ENCODE measurements at places on chromosomes 3 and 15. TPM values are rescaled to one million over a fixed set of nuclear protein-coding genes. Genes with fewer than 3 reads are reported as not detected.

GRCh38 chr15:55494931-55495330 lies 13.1 kb downstream of the DNAAF4 start:
- DNase-seq, result no peak
- no peak overlapping the region for H3K4me3 ChIP-seq
- no peaks in the 10 kb centered on the region for H3K27me3 ChIP-seq
- H3K27ac ChIP-seq, result no peak overlapping the region

Gene NR2E3
- total RNA-seq, result not detected

DNA sequence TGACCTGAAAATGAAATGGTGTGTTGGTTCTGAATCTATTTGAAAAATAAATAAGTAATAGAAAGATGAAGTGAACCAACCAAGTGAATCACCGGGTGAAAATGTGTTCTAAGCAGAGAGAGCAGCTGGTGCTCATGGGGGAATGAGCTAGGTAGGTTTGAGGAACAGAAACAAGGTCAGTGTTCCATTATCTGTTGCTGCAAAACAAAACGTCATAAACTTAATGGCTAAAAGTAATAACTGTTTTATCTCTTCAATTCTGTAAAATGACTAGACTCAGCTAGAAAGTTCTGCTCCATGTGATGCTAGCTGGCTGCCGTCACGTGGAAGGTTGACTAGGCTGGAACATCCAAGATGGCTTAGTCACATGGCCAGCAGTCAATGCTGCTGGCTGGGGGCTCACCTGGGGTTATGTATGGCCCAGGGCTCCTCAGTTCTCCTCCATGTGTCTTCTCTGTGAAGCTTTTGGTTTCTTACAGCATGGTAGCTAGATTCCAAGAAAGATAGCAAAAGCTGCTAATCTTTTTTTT lies 13.3 kb upstream of the SH3BP5 start:
- H3K4me1 ChIP-seq, result peaks cover 34% of the 10 kb centered on the region
- H3K27me3 ChIP-seq, result peaks cover 8% of the 10 kb centered on the region
- DNase-seq, result no peak
- H3K27ac ChIP-seq, result no peak overlapping the region

Gene PP2D1
- not detected for total RNA-seq

DNA sequence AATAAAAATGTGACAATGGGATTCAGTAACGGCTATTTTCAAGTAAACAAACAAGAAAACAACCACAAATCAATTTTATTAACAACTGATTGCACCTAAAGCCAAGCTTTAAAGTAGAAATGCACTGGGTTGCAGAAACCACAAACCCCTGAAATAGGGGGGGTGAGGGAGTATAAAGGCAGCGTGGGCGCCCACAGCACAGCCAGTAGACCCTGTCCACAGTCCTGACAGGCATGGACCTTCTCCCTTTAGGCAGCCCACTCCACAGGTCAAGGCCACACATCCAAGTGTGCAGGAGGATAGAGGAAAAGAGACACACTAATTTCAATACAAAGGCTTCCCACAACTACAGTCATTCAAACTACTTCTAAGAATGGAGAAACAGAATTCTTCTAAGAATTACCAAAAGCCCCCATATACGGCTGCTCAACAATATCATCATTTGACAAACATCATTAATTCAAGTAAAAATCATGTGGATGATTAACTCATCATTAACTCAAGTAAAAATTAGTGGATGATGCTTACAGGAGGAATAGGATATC lies 48.7 kb downstream of the CHSY1 start:
- peak overlapping the region; percentile 40 for H3K4me3 ChIP-seq
- no peaks in the 10 kb centered on the region for H3K27me3 ChIP-seq
- H3K27ac ChIP-seq, result peak overlapping the region; percentile 79
- peaks cover 91% of the 10 kb centered on the region for H3K4me1 ChIP-seq
- DNase-seq, result no peak

DNA sequence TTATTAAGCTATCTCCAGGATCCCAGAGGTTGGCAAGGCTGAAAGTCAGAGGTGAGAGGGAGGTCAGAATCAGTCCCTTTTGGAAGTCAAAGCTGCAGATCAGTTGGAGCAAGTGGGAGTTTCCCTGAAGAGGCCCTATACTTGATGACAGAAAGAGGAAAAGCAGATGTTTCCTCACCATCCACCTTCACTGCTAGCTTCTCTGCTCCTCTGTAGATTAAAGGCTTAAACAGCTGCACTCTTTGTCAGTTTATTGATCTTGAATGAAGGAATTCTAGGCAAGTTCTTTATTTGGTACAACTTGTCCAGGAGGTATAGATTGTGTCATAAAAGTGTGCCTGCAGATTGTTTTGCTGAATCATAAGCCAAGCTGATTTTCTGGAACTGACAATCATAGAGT lies 408.2 kb upstream of the TGFBR2 start:
- H3K36me3 ChIP-seq, result no peaks in the 10 kb centered on the region
- H3K4me3 ChIP-seq, result no peak overlapping the region
- no peaks in the 10 kb centered on the region for H3K4me1 ChIP-seq
- no peak overlapping the region for H3K27ac ChIP-seq
- DNase-seq, result no peak

- H3K27ac ChIP-seq, result no peak overlapping the region
- H3K4me1 ChIP-seq, result no peaks in the 10 kb centered on the region
- no peak overlapping the region for H3K4me3 ChIP-seq
- no peaks in the 10 kb centered on the region for H3K27me3 ChIP-seq
- DNase-seq, result no peak
Observed at GRCh38 chr3:105139881-105140560, 226.7 kb upstream of the ALCAM start.

- no peak overlapping the region for H3K27ac ChIP-seq
- H3K36me3 ChIP-seq, result peaks cover 31% of the 10 kb centered on the region
- peaks cover 16% of the 10 kb centered on the region for H3K4me1 ChIP-seq
- H3K4me3 ChIP-seq, result no peak overlapping the region
Observed at GRCh38 chr3:46191730-46192129, 16.4 kb downstream of the CCR1 start.

Gene DNAJA4
- total RNA-seq, result 27.7 TPM

- no peaks in the 10 kb centered on the region for H3K36me3 ChIP-seq
- no peak for DNase-seq
- H3K27me3 ChIP-seq, result peaks cover 5% of the 10 kb centered on the region
- H3K4me1 ChIP-seq, result peaks cover 3% of the 10 kb centered on the region
Observed at GRCh38 chr15:70569091-70569713, 194.2 kb downstream of the UACA start.

GRCh38 chr3:83649692-83650091 lies 1309.1 kb upstream of the CADM2 start:
- H3K27me3 ChIP-seq, result no peaks in the 10 kb centered on the region
- no peak for DNase-seq
- H3K27ac ChIP-seq, result no peak overlapping the region
- H3K4me3 ChIP-seq, result no peak overlapping the region

Gene ADCY5
- total RNA-seq, result not detected

GRCh38 chr3:87167628-87168456 lies 59.3 kb upstream of the CHMP2B start:
- peak; percentile 18 for DNase-seq
- no peaks in the 10 kb centered on the region for H3K36me3 ChIP-seq
- no peak overlapping the region for H3K4me3 ChIP-seq
- no peak overlapping the region for H3K27ac ChIP-seq
- peaks cover 5% of the 10 kb centered on the region for H3K27me3 ChIP-seq

Gene CCDC54
- not detected for total RNA-seq

DNA sequence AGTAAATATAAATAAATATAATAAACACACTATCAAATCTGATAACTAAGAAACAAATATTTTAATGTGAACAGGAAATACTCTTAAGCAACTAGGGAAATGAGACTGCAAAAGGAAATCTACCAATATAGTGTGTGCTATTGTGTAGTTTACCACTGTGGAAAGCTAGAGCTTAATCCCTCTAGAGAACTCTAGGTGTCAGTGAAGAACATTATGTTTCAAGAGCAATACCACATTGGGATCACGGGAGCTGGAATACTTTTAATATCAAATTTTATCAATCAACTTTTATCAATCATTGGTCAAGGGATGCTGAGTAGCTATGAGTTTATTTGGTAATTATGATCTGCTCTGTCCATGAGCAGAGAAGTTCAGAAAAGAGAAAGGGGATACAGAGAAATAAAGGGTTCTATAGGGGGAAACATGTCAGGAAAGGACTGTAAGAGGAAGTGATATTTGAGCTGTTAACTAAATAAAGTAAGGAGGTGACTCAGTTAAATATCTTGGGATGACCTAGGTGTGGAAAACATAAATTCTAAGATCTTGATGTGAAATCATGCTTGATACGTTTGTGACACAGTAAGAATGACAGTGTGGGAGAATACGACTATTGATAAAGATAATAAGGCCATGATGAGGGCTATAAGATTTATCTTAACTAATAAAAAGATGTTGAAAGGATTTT lies 762.2 kb upstream of the ALCAM start:
- peaks cover 4% of the 10 kb centered on the region for H3K27me3 ChIP-seq
- no peak overlapping the region for H3K4me3 ChIP-seq
- no peaks in the 10 kb centered on the region for H3K36me3 ChIP-seq
- DNase-seq, result no peak
- no peaks in the 10 kb centered on the region for H3K4me1 ChIP-seq

DNA sequence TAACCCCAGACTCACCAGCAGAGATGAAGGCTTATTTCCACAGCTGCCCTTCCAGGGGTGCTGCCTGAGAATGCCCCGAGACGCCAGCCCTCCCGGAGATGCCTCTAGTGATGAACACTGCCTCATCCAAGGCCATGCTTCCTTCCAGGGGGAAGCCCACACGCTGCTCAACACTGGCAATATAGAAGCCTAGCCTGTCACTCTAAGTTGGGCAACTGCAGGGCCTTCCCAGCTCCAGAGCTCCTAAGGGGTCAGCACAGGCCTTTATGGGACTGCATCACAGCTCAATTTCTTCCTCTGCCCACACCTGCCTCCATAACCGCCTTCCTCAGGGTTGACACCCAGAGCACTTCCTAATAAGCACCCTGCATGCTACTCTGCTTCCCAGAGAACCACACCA lies 217.7 kb downstream of the ABHD5 start:
- H3K27ac ChIP-seq, result no peak overlapping the region
- no peak for DNase-seq
- peaks cover 3% of the 10 kb centered on the region for H3K27me3 ChIP-seq
- no peaks in the 10 kb centered on the region for H3K36me3 ChIP-seq
- H3K4me1 ChIP-seq, result no peaks in the 10 kb centered on the region

DNA sequence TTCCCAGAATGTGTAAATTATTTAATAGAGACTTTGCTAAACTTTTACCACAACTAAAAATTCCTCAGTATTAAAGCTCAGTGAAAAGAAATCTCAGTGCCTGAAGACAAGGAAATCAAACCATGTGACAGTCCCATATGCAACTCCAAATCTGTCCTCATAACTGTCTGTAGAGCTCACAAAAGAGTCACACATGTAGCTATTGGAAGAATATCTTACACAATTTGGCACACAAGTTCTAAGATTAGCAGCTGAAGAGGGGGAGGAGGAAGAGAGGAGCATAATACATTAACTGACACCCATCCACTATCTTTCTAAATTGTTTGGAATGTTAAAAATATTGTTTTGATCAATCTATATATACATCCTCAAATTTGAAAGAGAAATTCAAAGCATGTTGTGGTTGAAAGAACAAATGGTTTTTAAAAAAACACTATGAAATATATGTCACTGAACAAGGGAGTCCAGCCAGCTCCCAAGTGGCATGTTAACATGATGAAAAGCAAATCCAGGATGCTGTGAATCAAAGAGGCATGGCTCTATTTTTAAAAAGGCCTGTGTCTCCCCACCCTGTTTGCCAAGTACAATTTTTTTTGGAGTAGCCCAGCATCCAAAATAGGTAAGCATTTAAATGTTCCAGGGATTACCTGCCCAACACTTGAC lies 126.3 kb upstream of the NANOGP8 start:
- no peaks in the 10 kb centered on the region for H3K4me1 ChIP-seq
- H3K27me3 ChIP-seq, result no peaks in the 10 kb centered on the region
- no peak for DNase-seq
- H3K4me3 ChIP-seq, result no peak overlapping the region
- H3K27ac ChIP-seq, result no peak overlapping the region

DNA sequence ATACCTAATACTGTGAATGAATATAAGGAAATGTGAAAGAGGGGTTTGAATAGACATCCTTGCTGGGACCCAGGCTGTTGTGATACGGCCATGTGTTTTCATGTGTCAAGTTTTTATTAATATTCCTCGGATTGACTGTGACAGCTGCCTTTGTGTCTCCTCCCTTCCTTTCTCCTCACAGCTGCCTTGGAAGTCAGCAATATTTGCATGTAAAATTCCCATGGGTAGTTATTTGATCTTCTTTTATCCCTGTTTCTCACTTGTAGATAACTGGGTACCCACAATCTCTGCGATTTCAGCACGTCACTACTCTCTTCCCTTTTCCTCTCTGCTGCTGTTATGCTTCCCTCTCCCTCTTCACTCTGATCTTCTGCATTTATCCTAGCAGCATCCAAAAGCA lies 9.4 kb downstream of the GPR156 start:
- no peaks in the 10 kb centered on the region for H3K4me1 ChIP-seq
- H3K27ac ChIP-seq, result no peak overlapping the region
- DNase-seq, result no peak
- no peak overlapping the region for H3K4me3 ChIP-seq

DNA sequence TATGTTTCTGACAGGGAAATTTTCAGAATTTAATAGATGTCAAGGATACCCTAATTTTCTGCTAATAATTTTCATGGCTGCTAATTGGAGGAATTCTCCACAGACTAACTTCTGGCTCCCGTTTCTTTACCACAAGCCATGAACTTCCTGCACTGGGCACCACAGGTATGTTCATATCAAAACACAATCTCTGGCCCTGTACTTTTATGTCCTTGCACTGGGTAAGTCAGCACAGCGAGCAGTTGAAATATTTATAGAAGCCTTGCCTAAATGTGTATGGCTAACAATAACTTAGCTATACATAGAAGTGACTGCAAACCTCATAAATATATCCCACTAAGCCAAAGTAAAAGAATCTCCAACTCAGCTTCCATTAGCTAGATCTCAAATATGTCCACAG lies 246.9 kb downstream of the ZIC1 start:
- DNase-seq, result no peak
- no peak overlapping the region for H3K4me3 ChIP-seq
- no peak overlapping the region for H3K27ac ChIP-seq
- H3K36me3 ChIP-seq, result no peaks in the 10 kb centered on the region

Gene PPP1R14D
- total RNA-seq, result not detected

DNA sequence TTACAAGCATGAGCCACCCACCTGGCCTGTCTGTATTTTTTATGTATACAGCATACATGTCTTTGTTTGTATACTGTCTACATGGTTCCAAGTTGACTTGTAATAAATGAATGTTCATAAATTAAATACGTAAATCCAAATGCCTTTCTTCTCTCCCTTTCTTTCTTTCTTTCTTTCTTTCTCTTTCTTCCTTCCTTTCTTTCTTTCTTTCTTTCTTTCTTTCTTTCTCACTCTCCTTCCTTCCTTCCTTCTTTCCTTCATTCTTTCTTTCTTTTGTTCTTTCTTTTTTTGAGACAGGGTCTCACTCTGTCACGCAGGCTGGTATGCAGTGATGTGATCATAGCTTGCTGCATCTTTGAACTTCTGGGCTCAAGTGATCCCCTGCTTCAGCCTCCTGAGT lies 17.1 kb upstream of the ZNF710 start:
- H3K27ac ChIP-seq, result no peak overlapping the region
- H3K27me3 ChIP-seq, result peaks cover 18% of the 10 kb centered on the region
- H3K36me3 ChIP-seq, result no peaks in the 10 kb centered on the region
- H3K4me1 ChIP-seq, result no peaks in the 10 kb centered on the region

Gene AADAC
- not detected for total RNA-seq

GRCh38 chr3:151144760-151145159 lies 58.3 kb downstream of the GPR171 start:
- H3K4me3 ChIP-seq, result no peak overlapping the region
- DNase-seq, result no peak
- no peak overlapping the region for H3K27ac ChIP-seq
- no peaks in the 10 kb centered on the region for H3K4me1 ChIP-seq

- H3K4me3 ChIP-seq, result no peak overlapping the region
- H3K27me3 ChIP-seq, result no peaks in the 10 kb centered on the region
- no peaks in the 10 kb centered on the region for H3K36me3 ChIP-seq
Observed at GRCh38 chr3:140050396-140050795, 115.4 kb downstream of the CLSTN2 start.

Gene PSMD2
- total RNA-seq, result 177 TPM

Gene FBXO22
- 32.5 TPM for total RNA-seq
